T-helper 1 cell (primary cell): ENCODE measurements at places on chromosomes 4 and X.

- no peak for DNase-seq
Observed at GRCh38 chr4:149345424-149345823, 470.2 kb downstream of the IQCM start.

DNA sequence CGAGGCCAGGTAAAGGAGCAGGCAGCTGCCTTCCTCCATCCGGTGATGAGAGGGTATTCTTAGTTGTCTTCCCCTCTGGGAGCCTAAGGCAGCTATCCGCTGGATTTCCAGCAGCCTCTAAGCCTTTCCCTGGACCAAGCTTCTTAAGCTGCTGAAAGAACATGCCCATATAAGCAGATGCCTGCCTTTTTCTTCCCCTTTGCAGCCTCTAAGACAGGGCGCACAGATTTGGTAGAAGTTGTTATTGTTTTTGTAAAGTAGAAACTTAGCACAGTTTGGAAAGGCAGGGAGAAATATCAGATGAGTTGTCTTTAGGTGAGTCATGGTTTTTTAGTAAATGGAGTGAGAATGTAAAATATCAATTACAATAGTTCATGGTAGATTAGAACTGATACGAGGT is 210.8 kb downstream of the ARHGAP10 start:
- no peak for DNase-seq

DNA sequence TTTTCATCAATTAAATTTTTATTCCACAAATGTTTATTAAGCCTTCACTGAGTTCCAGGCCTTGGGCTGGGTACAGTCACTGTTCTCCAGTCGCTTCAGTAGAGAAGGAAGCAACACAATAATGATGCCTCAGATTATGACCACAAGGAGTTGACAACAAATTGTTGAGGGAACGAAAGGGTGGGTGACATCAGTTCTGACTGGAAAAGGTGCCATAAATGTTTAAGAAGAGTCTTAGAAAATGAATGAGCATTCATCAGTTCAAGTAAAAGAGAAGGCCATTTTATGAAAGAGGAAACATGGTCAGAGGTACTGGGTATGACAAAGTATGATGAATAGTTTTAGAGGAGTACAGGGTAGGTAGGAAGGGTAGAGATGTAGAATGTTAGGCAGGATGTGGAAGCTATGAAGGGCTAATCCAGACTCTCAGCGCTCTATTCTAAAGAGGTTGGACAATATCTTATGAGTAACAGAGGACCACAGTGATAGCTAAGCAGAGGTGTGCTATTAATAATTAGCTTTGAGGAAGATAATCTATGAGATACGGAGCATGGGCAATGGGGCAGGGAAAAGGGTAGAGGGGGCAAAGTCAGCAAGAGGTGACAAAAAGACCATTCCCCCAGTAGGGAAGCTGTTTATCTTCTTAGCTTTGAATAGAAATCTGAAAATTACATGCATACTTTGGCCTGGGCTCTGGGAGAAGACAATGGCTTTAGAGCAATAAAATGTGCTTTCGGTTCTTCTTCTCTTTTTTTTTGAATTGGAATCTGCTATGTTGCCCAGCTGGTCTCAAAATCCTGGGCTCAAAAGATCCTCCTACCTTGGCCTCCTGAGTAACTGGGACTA is 20.4 kb downstream of the AFP start:
- DNase-seq, result no peak

DNA sequence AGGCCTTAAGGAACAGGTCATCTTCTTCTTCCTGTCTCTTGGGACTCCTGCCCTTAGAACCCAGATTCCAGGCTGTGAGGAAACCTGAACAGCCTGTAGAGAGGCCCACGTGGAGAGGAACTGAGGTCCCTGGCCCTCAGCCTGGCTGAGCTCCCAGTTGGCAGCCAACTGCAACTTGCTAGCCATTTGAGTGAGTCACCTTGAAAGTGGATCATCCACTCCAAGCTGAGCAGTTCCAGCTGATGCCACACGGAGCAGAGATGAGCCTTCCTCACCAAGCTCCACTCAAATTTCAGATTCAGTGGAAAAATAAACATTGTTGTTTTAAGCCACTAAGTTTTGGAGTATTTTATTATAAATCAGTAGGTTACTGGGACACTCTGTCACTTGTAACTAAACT is 392.5 kb downstream of the BCOR start:
- no peak for DNase-seq

GRCh38 chrX:69094977-69095669 is 70.1 kb downstream of the PJA1 start:
- no peak for DNase-seq

- DNase-seq, result no peak
Observed at GRCh38 chrX:13923289-13923688, 106.4 kb upstream of the GPM6B start.

DNA sequence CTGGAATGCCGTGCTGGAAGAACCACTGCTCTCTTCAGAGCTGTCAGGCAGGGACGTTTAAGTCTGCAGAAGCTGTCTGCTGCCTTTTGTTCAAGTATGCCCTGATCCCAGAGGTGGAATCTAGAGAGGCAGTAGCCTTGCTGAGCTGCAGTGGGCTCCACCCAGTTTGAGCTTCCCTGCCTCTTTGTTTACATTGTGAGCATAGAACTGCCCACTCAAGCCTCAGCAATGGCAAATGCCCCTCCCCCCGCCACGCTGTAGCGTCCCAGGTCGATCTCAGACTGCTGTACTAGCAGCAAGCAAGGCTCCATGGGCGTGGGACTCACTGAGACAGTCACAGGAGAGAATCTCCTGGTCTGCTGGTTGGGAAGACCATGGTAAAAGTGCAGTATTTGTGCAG is 34.8 kb upstream of the MUC7 start:
- DNase-seq, result no peak

DNA sequence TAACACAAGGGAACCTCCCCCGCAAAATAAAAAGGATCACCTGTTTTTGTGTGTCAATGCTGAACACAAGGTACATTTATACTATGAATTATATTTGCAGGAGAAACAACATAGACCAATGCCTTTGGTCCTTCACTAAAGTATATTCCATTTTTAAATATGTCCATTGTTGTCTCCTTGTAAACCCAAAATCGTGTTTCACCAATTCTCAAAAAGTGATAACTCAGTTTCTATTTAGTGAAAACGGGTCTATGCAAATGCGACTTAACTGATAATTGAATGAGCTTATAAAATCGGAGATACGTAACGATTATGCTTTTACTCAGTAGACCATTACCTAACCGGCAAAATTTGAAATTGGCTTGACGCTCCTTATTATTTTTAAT is 2.1 kb downstream of the BRWD3 start:
- no peak for DNase-seq

DNA sequence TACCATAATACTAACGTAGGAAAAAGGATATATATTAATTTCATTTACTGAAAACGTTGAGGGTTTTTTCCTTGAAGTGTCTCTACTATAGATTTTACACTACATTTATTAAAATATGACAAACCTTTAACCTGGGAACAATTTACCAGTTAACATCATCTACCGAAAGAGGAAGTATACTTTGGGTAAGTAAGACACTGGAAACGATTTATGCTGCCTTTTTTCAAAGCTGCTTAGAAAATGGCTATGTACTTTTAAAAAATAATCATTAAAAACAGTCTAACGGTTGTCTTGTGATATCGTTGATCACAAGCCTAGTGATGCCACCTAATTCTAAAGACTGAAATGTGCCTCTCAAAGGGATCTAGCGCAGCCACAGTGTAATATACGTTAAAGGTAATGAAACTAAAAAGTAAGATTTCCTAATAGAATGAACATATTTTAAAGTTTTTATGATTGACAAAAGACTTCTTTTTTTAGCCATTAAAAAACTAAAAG is 50.4 kb downstream of the STX18 start:
- no peak for DNase-seq

GRCh38 chr4:170259631-170260153 is 169.9 kb upstream of the AADAT start:
- DNase-seq, result no peak

- no peak for DNase-seq
Observed at GRCh38 chr4:74098427-74098994, 484 bp downstream of the CXCL2 start.

DNA sequence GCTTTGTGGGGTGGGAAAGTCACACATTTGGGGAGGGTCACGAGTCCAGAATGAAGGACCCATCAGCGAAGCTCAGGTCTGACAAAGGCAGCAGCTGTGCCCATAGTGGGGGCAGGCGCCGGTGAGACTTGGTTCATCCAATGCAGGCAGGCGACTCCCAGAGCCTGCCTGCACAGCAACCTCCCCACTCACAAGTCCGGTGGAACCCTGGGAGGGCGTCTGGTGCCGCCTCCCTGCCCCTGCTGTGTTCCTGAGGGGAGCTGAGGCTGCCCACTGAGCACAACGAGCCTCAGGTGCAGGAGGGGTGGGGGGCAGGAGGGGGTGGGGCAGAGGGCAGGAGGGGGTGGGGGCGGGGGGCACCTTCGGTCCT is 13.7 kb downstream of the LRPAP1 start:
- peak; percentile 5 for DNase-seq

DNA sequence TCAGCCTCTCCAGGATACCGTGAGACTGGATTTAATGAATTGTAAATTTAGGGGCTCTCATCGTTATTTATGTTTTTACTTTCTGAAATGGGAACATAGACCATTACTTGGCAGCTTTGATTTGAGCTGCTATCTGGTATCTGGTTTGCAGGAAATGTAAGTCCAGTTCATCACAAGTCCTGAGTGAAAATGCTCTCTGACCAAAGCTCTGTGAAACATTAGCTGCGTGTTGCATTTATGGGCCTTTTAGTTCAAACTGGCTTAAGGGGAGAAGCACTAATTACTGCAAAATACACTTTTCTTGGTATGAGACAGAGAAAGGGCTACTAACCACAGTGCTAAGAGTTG is 420 bp downstream of the CC2D2A start:
- DNase-seq, result no peak

GRCh38 chr4:87058356-87059073 is 123.7 kb downstream of the AFF1 start:
- DNase-seq, result no peak

DNA sequence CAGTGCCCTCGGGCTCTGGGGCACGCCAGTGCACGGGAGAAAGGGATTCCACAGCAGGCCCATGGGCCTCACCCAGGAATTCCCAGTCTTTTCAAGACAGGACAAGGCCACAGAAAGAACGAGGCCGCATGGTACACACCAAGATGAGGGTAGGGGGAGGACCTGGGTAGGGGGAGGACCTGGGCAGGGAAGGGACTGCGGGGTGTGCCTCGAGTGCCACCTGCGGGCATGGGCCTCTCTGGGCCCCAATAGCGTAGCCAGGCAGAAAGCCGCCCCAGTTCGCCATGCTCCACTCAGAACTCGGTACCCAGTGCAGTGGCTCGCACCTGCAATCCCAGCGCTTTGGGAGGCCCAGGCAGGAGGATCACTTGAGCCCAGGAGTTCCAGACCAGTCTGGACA is 14.0 kb upstream of the DUSP9 start:
- DNase-seq, result no peak

DNA sequence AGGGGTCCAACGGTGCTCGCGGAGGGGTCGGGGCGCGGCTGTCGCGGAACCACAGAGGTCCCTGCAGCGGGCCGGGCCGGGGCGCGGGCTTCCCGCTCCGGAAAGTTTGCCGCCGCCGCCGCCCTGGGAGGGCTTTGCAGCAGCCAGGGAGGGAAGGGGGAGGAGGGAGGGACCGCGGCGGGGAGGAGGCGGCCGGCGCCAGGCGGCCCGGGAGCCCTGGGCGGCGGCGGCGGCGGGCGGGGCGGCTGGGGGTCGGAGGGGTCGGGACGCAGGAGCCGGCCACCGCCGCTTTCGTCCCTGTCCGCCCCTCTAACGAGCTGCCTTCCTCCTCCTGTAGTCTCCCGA is 375 bp downstream of the FGFR3 start:
- no peak for DNase-seq

- no peak for DNase-seq
Observed at GRCh38 chrX:119693996-119694451, 1.1 kb upstream of the SEPTIN6 start.

- DNase-seq, result no peak
Observed at GRCh38 chrX:55326985-55327384, 62.3 kb upstream of the PAGE3 start.

- DNase-seq, result no peak
Observed at GRCh38 chr4:3491681-3492405, 28.7 kb downstream of the DOK7 start.

DNA sequence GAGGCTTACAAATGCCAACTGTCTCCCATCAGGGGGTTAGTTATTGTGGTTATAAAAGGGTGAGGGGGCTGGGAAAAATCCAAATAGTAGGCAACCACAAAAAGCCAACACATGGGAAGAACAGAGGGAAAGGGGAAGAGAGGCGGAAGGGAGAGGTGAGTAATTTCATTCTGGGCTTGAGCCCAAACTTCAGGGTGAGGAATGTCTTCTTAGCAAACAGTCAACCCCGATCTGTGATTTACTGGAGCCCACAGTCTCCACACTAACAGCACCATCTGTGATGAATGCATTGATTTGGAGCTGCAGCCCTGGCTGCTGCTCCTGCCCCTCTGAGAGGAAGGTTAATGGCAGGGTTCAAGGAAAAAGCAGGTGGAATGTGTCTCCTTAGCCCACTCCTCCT is 162.2 kb upstream of the GPR101 start:
- DNase-seq, result no peak

- no peak for DNase-seq
Observed at GRCh38 chr4:88418411-88418810, 38.5 kb upstream of the HERC5 start.

- DNase-seq, result no peak
Observed at GRCh38 chr4:85260064-85260463, 214.9 kb upstream of the ARHGAP24 start.

- no peak for DNase-seq
Observed at GRCh38 chrX:107597791-107598190, 30.5 kb upstream of the PRPS1 start.

DNA sequence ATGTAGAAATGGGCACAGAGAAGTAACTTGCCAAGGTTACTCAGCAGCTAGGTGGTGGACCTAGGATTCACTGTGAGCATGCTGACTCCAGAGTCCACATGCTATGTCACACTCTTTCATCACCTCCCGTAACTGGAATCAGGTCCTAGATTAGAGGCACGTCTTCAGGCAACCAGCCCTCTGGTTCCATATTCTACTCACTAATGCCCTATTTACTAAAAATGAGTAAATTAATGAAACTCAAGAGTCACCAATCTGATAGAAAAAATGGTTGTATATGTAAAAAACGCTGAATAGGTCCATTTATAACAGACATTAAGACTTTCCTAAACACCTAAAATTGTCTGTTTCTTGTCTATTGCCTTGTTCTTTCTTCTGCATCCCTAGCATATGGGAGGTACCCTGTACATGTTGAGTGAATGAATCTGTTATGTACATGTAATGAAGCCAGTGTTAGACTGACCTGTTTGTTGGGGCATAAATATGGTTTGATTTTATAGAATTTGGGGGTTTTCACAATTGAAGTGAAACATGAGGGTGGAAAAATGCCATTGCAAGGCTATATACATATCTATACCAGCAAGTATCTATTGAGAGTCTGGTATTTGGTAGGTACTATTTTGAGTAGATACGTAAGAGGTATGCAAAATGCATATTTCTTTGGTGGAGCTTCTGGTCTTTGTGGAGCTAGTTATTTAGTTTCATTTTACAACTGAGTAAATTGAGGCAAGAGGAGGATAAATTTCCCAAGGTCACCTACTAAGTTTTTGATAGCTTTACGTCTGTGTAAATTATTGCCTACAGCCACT is 7.5 kb upstream of the RUFY3 start:
- DNase-seq, result no peak
